T-helper 2 cell (primary cell): ENCODE measurements at places on chromosomes 4 and X.
A peak's percentile ranks its signal among the peaks of the same experiment; 100 is the strongest.

GRCh38 chr4:87041141-87041540 is 106.3 kb downstream of the AFF1 start:
- DNase-seq: no peak

DNA sequence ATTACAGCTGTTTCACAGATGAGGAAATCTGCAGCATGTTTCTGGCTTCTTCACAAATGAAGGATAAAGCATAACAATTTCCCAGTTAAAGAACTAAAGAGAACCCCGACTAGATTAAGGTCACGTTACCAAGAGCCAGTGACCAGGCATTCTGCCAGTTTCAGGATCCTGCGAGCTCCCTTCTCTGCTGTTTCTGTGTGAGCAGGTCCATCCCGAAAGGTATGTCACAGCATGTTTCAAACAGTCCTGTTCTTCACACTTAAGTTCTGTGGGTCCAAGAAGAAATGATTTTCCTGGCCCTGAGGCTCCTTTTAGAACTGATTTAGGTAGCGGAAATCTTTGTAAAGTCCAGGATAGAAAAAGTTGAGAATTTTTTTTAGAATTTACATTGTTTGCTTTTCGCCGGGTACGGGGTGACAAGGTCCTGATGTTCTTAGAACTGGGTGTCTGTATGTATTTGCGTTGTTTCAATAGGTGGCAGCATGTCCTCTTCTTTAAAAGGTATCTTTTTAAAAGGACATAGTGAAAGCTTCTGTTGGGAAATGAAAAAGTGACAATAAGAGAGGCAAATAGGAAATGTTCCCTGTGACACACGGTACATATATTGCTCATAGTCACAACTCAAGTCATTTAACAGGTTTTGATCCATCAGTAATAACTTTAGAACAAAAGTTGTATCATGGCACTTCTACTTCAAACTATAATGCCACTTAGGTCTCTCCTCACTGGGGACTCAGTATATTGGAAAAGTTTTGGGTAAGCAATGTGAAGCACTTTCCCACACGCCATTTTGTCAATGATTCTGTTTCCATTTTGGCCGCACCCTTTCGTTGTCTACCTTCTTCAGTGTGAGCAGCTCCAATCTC is 18.4 kb downstream of the IL21 start:
- DNase-seq: no peak

DNA sequence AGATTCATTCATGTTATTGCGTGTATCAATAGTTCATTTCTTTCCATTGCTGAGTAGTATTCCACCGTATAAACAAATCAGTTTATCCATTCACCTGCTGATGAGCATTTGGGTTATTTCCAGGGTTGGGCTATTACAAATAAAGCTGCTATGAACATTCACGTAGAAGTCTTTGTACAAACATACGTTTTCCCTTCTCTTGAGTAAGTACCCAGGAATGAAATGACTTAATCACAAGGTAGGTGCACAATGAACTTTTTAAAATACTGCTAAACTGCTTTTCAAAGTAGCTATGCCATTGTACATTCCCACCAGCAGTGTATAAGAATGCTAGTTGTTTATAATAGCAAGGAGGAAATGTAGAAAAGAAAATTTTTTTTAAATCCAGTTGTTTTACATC is 35.9 kb downstream of the SYTL4 start:
- no peak for DNase-seq

GRCh38 chr4:177492022-177492421 is 49.8 kb upstream of the AGA start:
- no peak for DNase-seq

- DNase-seq: no peak
These were observed 258.0 kb downstream of the MAPK10 start for GRCh38 chr4:86101841-86102240.

DNA sequence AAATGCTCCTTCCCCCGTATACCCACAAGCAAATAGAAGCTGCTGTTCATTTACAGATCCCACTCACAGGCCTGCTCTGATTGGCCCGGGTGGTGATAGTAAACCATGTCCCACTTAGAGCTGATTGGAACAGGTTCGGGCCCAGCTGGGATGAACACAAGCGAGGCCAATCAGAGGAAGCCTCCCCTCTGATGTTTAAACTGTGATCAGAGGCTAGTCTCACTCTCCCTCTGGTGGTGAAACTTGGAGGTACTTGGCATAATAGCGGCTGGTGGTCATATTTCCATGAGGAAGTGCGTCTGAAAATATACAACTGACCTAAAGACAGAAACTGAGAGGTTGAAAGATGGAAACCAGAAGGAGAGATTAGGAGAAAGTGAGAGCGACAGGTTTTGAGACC is 51.5 kb upstream of the TRPC3 start:
- DNase-seq: peak; percentile 3

GRCh38 chrX:145751943-145752342 is 65.7 kb upstream of the SLITRK2 start:
- DNase-seq: no peak

DNA sequence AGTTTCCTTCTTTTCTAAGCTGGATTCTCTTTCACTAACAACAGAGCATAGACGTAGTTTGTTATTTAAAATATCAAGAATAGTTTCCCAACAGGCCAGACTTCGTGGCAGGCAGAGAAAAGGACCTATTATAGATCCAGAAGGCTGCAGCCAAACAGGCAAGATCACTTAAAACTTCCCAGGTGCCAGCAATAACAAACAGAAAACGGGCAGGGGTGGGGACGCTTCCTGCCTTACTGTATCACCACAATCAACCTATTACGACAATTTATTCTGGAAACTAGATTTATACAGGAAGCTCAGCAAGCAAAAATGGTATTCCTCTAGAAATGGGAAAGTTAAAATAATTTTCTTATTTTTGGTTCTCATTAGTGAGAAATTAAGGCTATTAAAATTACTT is 22.1 kb downstream of the RWDD4 start:
- no peak for DNase-seq

DNA sequence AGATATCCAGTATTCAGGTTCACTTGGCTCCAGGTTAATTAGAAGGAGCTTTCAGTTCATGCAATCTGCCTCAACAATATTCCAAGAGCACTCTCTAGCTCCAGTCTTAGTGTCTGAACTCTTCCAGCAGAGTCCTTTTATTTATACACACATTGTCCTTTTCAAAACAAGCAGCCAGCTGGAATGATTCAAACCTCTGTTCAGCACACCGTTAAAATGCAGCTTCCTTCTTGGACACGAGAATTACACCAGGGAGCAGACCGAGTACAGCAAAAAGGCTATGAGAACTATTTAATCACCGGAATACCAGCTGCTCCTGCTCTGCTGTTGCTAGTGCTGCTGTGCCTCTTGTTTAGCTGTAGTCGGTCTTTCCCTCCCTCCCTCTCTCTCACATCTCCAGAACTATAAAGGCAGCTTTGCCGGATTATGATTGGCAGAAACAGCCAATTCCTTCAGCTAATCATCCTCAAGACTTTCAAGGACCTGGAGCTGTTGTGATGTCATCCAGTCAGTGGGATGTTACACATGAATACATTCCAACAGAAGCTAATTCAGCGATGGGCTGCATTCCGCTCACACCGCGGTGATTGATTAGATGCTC is at the start of gene NDST4:
TSS of gene NDST4 (minus strand) at position 115 of the 601 bp plus-strand sequence. CDS start 36,584 bp downstream, outside the sequence.
- no peak for DNase-seq

DNA sequence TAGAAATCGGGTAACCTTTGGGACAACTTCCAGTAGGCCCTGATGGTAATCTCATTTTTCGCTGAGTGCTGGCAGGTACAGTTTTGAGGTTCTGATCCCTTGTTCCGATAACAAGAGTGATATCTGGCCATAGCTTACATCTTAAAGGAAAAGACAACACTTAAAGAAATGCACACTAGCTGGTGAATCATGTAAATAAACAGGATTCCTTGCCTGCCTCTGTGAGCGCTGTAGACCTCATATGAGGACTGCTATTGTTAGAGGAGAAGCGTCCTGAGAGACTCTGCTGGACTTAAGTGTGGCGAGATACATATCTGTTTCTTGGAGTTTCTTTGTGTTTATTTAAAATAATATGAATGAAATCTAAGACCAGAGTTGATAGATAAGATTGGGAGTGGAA is 149.3 kb upstream of the SLC4A4 start:
- no peak for DNase-seq

DNA sequence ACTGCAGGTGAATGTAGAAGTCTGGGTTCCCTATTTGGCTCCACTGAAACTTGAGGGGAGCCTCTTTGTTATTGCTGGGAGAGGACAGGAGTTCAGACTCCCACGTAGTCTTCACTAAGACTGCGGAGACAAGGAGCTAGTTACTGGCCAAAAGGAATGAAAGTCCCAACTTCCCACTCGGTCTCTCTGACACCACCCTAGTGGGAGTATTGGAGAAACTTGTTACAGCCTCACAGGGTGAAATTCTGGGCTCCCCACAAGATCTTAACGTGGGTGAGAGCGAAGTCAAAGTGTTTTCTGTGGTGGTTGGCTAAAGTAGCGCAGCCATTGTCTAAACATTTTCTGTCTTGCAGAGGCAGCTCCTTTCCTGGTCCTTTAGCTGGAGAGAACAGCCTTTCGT is 13.5 kb downstream of the MYOZ2 start:
- no peak for DNase-seq

- DNase-seq: no peak
These were observed 384.3 kb downstream of the GPM6A start for GRCh38 chr4:175427751-175428150.

DNA sequence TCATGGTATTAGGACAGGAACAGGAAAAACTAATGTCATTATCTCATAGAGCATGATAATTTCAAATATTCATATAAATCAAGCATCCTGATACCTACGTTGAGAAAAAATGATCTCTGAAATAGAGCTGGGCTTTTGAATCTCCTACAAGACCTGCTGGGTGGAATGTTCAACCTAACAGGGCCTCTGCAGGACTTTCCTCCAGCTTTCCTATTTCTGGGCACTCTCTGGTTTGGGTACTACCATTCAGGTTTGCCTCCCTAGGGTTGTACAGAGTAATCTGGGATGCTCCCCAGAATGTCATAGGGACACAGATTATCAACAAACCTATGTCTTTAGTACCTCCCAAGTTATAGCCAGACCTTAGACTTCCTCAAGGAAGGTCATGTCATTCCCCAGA is 108.9 kb downstream of the CDS1 start:
- no peak for DNase-seq

DNA sequence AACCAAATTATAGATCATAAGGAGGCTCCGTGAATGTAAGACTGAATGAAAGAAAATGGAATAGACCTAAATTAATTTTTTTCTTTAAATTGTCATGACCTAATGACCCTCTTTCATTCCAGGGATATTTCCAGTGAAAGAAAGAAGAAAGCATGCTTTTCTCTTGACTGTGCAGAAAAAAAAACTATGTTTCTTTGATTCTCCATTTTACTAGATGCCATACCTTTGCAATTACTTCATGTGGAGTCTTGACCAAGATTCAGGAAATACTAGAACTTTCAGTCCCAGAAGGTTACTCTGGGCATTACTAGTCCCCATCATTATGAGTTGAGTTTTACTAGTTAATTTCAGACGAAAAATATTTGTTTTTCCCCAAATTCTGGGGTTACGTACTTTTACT is 6.4 kb upstream of the COMMD8 start:
- no peak for DNase-seq

DNA sequence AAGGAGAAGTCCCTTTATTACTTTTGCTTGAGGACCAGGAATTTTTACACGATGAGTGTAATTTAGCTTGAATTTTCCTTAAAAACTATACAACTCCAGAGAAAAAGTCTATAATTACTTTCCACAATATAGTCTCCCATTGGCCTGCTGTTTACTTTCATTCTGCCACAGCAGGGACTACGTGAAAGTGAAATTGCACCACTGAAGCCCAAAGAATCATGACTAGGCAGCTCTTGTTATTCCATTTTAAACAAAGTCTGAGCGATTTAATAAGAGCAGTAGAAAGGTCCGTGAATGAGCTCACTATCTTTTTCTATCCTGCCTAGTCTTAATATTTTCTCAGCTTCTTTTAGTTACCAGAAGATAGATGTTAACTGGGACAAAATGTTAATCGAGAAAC is 68.6 kb downstream of the ADGRG4 start:
- no peak for DNase-seq

GRCh38 chrX:129427267-129427666 is 96.0 kb downstream of the SMARCA1 start:
- no peak for DNase-seq

DNA sequence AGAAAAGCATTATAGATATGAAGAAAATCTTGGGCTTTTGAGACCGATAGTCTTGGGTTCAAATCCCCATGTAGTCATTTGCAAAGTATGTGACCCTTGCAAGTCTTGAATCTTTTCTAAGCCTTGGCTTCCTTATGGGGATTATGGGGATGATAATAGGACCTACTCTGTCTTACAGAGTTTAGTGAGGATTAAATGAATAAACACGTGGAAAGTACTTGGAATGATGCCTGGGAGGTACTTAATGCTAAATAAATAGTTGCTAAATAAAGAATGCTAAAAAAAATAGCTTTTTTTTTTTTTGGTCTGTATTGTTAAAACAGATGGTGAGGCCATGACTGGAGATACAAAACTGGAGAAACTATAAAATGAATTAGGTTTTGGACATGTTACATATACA is 292.7 kb downstream of the GPAT3 start:
- no peak for DNase-seq

DNA sequence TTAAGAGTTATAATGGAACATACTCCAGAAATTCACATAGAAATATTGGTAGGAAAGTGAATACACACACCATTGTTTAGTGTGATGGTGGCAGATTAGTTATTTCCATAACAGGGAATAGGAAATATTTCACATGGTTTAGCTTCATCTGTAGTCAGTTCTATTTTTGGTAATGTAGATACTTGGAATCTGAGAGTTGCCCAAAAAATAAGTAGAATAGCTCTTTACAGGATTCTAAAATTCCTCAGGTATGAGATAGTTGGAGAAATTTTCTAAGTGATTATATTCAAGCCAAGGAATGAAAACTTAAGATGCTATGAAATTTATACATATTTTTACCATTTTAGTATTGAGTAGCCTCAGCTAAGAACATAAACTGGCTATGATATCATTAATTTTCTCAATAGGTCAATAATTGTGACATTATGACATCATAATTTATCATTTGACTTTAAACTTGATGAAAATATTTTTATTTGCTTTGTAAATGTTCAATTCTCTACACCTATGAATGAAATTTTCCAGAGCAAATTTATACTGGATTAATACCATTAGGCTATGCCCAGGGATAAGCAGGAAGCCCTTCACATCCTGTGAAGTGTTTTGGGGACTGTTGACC is 35.8 kb downstream of the CPEB2 start:
- DNase-seq: no peak

- no peak for DNase-seq
These were observed 8.9 kb downstream of the JADE1 start for GRCh38 chr4:128818442-128818841.

DNA sequence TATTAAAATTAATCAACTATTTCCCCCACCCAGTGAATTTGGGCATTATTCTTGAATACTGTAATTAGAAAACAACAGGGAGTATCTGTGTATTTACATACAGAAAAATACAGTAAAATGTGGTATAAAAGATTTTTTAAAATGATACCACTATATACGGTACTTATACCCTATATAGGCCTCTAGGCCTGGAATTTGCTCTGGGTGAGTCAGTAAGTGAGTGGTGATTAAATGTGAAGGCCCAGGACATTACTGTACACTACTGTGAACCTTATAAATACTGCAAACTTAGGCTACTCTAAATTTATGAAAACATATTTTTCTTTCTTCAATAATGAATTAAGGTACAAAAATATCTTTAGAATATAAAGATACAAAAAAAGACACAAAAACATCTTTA is 6.3 kb upstream of the CSN3 start:
- DNase-seq: no peak
